MCF 10A (cell line): ENCODE measurements at places on chromosomes 7 and 10. TPM values are rescaled to one million over a fixed set of nuclear protein-coding genes. Genes with fewer than 3 reads are reported as not detected.

Gene ATP6V0A4
- 0.40 and 0.64 TPM in 2 replicates for total RNA-seq

Gene THSD7A
- total RNA-seq = not detected in 2 replicates

- no peak for DNase-seq
Observed at GRCh38 chr7:156009569-156009968, 197.3 kb upstream of the SHH start.

Gene PRTFDC1
- not detected in 2 replicates for total RNA-seq

GRCh38 chr10:100347568-100348195 is 649 bp downstream of the SCD start:
- DNase-seq = no peak

Gene BAMBI
- total RNA-seq = 21.2 and 31.6 TPM in 2 replicates

DNA sequence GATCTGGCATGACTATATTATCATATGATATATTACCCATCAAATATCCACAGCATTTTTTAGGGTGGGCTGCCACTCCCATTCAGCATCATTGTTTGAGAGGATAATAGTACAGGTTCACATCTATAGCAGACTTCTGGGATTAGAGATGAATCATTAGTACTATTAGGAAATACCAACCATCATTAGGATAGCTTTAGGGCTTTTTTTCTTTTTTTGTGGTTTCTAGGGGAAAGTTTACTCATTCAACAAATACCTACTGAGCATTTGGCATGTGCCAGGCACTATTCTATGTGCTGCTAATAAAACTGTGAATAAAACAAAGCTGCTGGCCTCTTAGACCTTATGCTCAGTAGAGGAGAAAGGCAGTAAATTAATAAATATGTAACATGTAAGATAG is 40.6 kb downstream of the NHLRC2 start:
- DNase-seq = peak; percentile 73
